ENCODE measurements at places on chromosomes 11 and 22.

DNA sequence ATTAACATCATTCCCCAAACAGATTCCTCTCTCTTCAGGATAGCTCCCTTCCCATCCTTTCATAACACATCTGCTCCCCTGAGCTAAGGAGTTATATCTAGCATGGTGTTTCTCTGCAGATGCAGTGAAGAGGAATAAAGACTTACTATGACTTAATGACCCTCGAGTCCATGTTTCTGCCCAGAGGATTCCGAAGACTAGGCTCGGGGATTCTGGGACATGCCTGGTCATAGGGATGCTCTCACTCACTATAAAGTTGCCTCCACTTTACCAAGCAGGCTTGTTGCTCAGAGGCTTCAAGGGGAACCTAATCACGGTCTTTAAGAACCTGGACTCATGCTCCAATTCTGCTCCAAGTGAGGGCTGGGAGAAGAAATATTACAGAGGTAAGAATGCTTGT, at the start of gene OR52E4:
OR52E4 (plus strand) TSS at position 301 of the 400 bp plus-strand sequence. CDS start 3,664 bp downstream, outside the sequence.
- no peak for DNase-seq

- DNase-seq, result no peak
Measured at GRCh38 chr22:44199164-44199563, 18.4 kb downstream of the PARVG start.

- DNase-seq, result no peak
Measured at GRCh38 chr11:64849598-64850356, 5.3 kb upstream of the CDC42BPG start.

DNA sequence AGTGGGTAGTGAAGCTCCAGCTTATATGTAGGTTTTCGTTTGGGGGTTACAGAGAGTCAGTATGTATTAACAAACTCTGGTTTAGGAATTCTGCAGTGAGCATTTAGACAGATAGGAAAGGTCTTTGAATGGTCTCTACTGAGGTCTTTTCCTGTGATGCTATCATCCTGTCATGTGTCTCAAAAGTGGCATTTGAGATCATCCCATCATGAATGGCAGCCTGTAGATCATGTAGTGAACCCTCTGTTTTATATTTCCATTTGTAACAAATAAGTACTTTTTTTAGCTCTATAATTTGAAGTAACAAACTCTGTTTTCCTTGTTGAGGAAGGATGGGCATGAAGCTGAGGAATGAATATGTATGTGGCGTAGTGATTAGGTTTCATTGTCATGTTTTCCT, 76.2 kb downstream of the PPP6R3 start:
- DNase-seq, result no peak

- DNase-seq, result no peak
Measured at GRCh38 chr11:95378111-95378510, 147.1 kb upstream of the SESN3 start.

- no peak for DNase-seq
Measured at GRCh38 chr11:132712466-132712865, 819.8 kb downstream of the OPCML start.

DNA sequence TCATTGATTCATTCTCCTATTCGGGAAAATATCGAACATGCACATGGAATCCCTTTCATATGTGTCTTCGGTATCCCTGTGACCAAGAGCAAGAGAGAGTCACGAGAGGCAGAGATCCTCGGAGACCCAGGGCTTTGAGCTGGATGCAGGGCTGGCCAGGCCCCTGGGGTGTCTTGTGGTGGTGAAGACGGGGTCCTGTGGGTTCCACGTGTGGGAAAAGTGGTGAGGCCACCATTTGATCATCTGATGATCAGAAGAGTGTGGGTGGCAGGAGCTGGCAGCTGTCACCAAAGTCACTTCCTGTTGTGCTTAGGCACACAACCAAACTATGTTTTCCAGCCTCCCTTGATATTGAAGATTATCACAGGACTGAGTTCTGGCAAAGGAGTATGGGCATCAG, 94.0 kb downstream of the BRD1 start:
- DNase-seq, result no peak

- no peak for DNase-seq
Measured at GRCh38 chr11:11072067-11072466, 214.2 kb upstream of the ZBED5 start.

- DNase-seq, result no peak
Measured at GRCh38 chr11:116688202-116688540, 84.6 kb downstream of the BUD13 start.

- no peak for DNase-seq
Measured at GRCh38 chr11:14373941-14374646, 15.1 kb upstream of the RRAS2 start.

- no peak for DNase-seq
Measured at GRCh38 chr11:112925516-112926310, 35.5 kb upstream of the NCAM1 start.

- DNase-seq, result no peak
Measured at GRCh38 chr11:9923280-9923679, 259.4 kb downstream of the SWAP70 start.

GRCh38 chr11:130086669-130087068, 17.0 kb downstream of the APLP2 start:
- no peak for DNase-seq

DNA sequence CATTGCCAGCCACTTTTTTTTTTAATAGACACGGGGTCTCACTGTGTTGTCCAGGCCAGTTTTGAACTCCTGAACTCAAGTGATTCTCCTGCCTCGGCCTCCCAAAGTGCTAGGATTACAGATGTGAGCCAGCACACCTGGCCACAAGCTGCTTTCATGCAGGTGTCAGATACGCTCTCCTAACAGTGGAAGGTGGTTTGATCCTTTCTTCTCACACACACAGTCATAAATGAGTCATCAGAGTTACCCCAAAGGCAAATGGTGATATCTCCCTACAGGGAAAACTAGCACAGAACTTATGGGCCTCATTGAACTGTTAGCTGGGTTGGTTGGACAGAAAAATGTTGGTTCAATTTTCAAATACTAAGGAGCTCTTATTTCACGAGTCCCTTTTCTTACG, 38.2 kb upstream of the UBASH3B start:
- no peak for DNase-seq

- DNase-seq, result no peak
Measured at GRCh38 chr22:29872144-29872893, 10.7 kb upstream of the MTMR3 start.

- no peak for DNase-seq
Measured at GRCh38 chr22:39416319-39416718, 16.7 kb downstream of the TAB1 start.

GRCh38 chr11:123418351-123419114, 11.5 kb upstream of the GRAMD1B start:
- DNase-seq, result no peak

DNA sequence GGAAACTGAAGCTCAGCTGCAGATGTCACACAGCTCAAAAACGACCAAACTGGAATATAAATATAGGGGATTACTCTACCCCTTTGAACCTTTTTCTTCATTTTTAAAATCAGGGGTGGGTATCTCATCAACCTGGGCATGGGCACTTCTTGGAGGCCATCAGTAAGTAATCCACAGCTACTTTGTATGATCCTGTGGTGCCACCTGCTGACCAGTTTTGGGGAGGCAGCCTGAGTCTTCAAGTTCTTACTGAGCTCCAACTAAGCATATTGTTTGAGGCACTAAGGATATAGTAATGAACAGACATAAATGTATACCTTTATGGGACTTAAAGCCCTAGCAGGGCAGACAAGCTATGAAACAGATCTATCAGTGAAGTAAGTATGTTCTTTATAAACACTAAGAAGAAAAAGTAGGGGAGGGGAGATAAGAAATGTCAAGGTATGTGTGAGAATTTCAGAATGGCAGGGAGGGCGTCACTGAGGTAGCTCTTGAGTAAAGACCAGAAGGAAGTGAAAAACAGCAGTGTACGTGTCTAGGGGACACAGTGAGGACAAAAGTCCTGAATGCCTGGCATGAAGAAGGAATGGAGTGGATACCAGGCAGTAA, 18.4 kb downstream of the TUB start:
- no peak for DNase-seq

- no peak for DNase-seq
Measured at GRCh38 chr11:79276736-79277325, 164.0 kb downstream of the TENM4 start.

GRCh38 chr22:39545386-39546365, 13.1 kb upstream of the RPS19BP1 start:
- DNase-seq, result no peak

- no peak for DNase-seq
Measured at GRCh38 chr11:8357891-8358566, 94.4 kb upstream of the LMO1 start.

DNA sequence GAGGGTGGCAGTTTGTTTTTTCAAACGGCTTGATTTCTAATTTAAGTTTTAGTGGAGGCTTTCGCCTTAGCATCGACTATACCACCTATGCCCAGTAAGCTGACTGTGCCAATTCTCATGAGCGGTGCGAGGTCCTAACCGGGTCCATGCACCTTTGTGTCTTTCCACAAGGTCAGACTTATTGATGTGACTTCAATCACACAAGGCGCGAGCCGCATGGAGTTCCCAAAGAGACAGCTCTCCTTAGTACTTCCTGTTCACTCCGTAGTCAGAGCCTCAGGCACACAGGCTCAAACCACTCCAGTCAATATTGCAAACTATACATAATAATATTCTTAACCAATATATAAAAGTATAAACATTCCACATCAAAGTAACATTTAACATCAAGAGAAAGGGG, 18.2 kb downstream of the ST14 start:
- DNase-seq, result no peak

- no peak for DNase-seq
Measured at GRCh38 chr22:32752326-32752725, 49.2 kb upstream of the TIMP3 start.

DNA sequence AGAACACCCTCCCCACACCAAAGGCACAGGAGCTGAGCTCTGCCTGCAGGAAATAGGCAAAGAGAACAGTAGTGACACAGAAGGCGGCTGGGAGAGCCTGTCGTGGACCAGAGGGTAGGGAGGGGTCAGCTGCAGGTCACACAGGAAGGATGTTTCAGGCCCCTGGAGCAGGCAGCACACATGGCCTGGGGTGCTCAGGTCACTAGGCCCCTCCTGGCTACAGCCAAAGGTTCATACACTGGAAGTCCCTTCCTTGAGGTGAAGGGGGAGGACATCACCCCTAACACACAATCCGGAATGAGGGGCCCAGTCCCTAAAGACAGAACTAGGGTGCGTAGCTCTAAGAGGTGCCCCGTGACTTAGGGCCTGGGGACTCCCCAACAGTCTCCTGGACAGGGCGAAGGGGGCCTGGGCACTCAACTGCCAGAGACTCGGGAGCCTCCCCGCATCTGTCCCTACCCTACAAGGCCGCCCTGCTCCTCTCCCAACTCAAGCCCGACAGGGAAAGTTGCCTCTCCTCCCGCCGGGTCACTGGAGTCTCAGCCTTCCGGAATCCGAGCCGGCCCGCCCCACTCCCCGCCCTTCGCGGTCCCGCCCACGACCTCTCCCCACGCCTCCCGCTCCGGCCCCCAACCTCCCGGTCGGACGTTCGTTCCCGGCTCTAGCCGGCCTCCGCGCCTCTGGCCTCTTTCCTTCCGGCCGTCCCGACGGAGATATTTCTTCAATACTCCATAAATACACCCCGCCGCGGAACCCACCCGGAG, at the start of gene CYB5R2:
CYB5R2 (minus strand) TSS at position 541 of the 764 bp plus-strand sequence. CDS start 675 bp downstream, outside the sequence.
- DNase-seq, result no peak

DNA sequence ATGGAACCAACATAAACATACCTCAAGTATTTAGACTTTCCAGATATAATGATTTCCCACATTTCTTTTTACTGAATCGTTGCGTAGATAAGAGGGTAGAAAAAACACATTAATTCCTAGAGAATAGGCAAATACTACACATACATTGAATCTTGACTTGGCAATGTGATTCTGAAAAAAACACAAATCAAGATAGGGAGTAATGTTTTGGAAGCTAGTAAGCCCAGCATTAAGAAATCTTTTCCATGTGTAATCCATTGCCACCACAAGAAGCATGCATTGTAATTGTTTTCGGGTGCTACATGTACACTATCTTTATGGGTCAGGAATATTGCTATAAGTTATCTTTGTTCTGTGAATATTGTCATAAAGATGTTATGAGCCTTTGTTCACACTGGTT, 269.8 kb upstream of the PDGFD start:
- DNase-seq, result no peak

- DNase-seq, result no peak
Measured at GRCh38 chr11:10659339-10660216, 34.0 kb downstream of the IRAG1 start.

GRCh38 chr11:129163714-129164164, 28.4 kb downstream of the ARHGAP32 start:
- no peak for DNase-seq

DNA sequence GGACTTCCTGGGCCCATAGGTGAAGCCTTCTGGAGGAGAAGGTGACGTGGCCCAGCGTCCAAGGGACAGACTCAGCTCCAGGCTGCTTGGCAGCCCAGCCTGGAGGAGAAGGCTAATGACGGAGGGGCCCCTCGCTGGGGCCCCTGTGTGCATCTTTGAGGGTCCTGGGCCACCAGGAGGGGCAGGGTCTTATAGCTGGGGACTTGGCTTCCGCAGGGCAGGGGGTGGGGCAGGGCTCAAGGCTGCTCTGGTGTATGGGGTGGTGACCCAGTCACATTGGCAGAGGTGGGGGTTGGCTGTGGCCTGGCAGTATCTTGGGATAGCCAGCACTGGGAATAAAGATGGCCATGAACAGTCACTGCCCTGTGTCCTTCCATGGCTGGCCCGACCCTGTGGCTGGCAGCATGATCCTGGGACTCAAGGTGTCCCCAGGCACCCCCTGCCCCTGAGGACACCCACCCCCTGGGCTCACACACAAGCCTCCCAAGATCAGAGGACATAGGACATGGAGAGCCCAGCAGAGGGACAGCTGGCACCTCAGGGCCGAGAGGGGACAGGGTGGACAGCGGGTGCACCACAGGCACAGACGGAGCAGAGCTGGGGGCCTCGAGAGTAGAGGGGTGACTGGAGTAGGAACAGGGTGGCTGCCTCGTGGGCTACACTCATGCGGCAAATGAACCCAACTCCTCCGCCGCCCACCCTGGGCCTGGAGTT, 10.1 kb downstream of the SIGIRR start:
- DNase-seq, result no peak

- no peak for DNase-seq
Measured at GRCh38 chr22:32617903-32618302, 143.3 kb downstream of the FBXO7 start.

DNA sequence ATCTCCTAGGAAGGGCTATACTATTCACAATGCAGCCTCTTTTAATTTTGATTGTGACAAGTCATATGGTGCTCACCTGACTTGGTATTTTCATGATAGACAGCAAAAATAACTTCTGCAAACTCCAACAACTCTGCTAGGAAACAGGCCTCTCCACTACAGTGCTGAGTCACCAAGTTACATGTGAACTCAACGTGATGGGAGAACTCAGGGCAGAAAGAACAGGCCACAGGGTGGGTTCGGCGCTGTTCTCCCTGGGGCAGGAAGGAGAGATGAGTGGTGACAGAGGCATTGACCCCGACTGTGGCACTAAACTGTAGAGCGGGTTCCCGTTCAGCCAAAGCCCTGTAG, 76.6 kb upstream of the UCP3 start:
- DNase-seq, result no peak

DNA sequence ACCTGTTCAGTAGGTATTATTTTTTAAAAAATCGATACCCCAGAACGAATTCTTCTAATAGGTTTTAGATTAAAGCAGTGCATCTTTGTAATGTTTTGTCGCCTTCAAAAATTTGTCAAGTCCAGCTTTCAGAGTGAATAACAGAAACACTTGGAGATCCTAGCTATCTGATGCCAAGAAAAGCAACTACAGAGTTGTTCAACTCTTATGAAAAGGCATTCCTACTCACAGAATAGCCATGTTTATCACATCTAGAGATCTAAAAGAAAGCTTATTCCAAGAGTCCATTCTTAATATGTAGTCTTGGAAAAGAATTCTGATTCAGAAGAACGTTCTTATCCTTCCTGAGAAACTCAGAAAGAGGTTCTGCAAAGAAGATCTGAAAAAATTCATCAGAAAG, 268.5 kb downstream of the TTC28 start:
- DNase-seq, result no peak

Measured in NCI-H1436 treated with DMSO at 0.1 percent for 48 hours (cell line).